ENCODE measurements at places on chromosomes 6 and 20.

DNA sequence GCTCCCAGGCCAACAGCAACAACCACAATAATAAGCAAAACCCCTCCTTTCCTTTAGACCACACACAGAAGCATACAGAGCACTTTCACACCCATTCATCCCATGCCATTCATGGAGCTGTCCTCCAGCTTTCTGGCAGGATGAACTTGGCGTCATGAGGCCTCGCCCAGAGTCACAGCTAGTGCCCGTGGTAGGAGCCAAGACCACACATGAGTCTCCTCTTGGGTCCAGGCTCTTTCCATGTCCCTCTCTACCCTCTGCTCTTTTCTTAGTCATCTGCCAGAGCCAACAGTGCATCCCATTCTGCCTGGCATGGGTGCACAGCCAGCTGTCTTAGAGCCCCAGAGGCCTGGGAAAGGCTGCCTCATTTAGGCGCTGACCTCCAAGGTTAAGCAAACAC is 1.8 kb upstream of the TGM3 start:
- DNase-seq = no peak

DNA sequence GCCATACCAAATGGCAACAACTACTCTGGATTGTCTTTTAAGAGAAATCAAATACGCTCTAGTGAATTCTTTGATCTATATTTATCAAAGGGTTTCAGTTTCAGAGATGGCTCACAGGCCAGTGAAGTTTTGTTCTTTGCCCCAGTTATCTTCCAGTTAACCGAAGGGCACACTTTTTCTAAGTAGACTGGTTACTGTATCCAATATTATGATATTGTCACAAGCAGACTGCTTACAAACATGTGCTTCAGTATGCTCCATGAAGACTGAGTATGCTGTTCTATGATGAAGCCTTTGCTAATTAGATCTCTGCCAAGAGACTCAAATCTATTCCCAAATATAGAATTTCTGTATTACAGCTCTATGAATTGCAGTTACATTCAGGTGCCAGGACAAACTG is 181.1 kb downstream of the REV3L start:
- DNase-seq = no peak

- no peak for DNase-seq
These were observed 211.6 kb upstream of the THEMIS start for GRCh38 chr6:128112494-128112893.

DNA sequence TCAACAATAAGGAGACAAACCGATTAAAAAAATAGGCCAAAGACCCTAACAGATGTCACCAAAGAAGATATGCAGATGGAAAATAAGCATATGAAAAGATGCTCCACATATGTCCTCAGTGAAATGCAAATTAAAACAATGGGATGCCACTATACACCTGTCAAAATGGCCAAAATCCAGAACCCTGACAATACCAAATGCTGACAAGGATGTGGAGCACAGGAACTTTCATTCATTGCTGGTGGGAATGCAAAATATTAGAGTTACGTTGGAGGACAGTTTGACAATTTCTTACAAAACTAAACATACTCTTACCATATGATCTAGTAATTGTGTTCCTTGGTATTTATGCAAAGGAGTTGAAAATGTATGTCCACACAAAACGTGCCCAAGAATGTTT is 1.8 kb upstream of the ZNF184 start:
- no peak for DNase-seq

GRCh38 chr6:154933181-154933827 is 61.8 kb upstream of the TIAM2 start:
- no peak for DNase-seq

DNA sequence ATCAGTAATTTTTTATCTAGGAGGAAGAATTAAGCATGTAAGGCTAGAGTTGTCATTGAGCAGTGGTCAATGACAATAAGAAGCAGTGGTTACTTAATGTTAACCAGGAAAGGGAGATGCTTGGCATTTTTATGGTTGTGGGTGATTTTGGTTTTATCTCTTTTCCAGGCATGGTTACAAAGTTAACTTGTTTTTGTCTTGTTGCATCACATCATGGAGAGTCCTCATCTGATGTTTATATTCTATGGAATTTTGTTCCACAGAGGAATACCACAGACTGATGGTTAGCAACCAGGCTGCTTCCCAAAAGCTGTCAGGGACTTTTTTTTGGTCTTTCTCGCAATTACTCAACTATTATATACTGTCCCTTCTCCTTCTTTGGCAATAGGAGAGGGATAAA is 32.7 kb downstream of the OPRM1 start:
- no peak for DNase-seq

DNA sequence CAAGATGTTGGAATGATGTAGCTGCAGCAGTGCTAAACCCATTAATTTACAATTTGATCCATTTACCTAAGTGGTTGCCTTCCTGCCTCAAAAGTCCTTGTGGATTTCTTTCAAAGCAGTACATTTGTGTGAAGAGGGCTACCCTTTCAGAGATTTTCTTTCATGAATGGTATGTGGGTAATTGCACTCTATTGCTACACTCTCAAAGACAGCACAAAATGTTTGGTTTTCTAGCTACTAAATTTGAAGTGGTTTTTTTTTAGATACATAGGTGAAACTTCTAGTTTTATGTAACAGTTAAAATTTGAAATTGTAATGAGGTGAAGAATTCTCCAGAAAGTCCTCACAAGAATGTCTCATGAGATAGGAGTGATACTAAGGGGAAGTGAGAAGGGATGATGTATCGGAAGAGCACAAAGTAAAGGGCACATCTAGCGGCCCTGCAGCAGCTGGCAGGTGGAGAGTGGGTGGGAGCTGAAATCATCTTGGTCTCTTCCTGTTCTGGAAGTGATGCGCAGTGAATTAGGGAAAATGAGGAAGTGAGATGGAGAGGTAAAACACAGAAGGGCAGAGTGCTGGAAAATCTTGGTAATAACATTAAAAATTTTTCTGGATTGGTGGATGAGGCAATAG is 236.8 kb upstream of the MAN1A1 start:
- DNase-seq = no peak

DNA sequence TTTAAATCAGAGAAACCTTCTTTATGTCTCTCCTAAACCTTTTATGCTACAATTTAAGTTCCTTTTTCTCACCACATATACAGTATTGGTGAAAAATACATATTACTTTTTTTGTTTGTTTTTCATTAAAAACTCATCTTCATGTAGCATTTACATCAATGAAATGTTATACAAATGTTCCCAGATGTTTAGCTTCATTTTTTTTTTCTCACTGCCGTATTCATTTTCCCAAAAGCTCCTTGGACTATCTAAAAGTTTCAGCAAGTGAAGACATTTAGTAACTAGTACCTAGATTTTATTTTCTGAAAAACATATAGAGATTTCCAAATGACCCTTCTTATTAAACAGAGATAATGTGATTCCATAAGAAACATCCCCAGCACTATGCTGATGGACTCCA is 128.9 kb downstream of the BMP5 start:
- no peak for DNase-seq

- no peak for DNase-seq
These were observed 111.2 kb upstream of the PTCHD4 start for GRCh38 chr6:48222241-48222640.

DNA sequence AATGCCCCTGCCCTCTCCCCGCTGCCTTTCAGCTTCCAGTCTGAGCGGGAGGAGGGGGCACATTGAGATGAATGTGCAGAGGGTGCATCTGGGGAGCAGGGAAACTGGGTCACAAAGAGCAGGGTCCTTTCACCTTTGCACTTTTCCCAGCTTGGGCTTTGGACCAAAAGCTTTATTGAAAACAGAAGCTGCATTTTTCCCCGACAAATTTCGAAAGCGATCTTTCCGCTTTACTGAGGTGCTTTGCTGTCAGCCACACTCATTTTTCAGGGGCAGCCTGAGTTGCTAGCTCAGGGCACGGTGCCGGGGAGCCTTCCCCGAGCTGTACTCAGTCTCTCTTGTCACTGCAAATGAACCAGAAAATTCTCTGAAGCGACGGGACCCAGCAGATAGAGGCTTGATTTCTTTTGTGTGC is 283.7 kb upstream of the SOX4 start:
- DNase-seq = no peak

DNA sequence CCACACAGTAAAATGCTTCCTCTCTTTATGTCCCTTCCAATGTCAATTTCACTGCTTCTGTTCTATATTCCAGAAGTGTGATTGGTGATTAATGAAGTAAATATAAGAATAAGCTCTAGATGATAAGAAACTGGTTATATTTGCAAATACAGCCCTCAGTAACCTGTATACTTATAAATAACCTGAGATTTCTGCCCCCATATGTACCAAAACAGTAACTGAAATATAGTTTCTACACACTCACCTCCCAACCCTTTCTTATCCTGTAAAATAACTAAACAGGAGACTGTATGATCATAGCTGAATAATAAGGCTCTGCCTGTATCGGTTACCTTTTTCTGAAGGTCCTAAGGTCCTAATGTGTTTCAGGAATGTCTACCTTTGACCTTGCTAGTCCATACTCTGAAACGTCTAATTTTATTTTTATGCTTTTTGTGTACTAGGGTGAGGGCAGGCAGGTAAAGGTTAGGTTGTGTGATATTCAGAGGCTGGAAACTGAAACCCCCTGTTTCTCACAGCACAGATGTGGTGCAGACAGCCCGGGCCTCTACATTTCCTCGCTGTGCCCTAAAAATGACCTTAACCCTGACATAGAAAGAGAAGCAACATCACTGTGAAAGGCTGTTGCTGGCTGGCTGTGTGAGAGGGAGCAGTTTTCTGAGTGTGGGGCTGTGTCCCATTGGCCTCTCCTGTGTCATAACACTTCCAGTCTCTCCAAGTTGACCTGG is 378.8 kb downstream of the CENPW start:
- DNase-seq = no peak

DNA sequence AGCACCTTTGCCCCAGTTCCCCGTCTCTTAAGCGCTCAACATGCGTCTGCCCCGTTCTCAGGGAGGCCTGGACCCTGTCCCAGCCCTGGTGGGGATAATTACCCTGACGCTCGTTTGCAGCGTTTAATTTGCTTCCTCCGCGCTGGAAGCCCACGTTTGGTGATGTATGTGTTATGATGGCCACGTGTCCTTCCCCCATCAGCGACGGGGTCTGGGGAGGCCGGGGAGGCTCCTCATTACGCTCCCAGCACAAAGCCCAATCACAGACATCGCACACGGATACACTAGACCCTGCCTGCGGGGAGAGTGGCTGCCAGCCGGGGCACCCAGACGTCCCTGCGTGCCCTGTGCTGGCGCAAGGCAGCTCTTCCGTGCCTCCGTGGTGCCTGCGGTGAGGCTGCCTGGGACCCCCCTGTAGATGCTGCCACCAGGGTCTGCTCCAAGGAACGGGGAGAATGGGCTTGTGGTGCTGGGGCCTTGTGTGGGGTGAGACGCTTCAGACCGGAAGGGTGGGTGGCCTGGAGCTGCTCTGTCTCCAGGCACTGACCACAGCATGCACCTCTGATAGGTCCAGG is 10.2 kb upstream of the CHRNA4 start:
- DNase-seq = no peak

DNA sequence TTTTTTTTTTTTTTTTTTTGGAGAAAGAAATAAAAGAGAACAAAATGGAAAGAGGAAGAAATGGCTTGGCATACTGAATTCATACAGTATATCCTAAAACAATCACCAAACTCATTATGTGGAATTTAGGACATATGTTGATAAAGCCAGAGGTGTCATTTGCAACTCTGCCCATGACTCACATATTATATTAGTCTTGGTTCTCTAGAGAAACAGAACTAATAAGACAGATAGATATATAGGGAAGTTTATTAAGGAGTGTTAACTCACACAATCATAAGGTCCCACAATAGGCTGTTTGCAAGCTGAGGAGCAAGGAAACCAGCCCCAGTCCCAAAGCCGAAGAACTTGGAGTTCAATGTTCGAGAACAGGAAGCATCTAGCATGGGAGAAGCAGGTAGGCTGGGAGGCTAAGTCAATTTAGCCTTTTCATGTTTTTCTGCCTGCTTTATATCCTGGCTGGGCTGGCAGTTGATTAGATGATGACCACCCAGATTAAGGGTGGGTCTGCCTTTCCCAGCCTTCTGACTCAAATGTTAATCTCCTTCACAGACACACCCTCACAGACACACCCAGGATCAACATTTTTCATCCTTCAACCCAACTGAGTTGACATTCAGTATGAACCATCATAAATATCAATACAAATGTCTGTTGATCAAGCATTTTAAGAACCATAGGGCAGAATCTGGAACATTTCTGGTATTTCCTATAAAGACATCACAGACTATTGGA is 102.3 kb downstream of the UBE3D start:
- DNase-seq = no peak

- no peak for DNase-seq
These were observed 347.8 kb upstream of the HS3ST5 start for GRCh38 chr6:114690625-114691024.

DNA sequence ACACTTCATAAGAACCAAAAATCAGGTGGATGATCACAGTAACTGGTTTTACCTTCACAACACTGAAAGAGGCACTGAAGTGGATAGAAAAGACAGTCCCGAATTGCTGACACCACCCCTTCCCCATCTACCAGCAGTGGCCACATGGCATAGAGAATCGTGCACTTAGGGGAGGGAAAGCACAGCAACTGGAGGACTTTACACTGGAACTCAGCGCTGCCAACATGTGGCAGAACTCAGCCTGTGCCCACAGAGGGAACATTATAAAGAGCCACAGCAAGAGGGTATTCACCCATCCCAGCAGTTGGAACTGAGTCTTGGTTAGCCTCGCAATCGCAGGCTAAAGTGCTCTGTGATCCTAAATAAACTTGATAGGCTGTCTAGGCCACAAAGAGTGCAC is 6.5 kb upstream of the KIAA1586 start:
- DNase-seq = no peak

DNA sequence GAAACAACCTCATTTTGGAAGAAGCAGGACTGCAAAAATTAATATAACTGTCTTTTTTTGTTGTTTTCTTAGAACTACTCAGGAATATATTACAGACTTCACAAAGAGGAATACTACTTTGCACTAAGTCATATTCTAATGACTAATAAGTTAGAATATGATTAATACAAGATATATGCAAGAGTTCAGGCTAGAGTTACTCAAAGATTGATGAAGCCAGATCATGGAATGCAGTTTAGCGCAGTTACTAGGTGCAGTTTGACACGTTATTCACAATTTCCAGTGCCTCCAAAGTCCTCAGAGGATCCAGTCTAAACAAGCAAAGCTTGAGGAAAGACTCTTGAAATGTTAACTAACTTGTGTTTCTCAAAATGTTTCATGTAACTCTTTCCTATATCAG is 1.2 kb upstream of the MYCT1 start:
- DNase-seq = no peak

DNA sequence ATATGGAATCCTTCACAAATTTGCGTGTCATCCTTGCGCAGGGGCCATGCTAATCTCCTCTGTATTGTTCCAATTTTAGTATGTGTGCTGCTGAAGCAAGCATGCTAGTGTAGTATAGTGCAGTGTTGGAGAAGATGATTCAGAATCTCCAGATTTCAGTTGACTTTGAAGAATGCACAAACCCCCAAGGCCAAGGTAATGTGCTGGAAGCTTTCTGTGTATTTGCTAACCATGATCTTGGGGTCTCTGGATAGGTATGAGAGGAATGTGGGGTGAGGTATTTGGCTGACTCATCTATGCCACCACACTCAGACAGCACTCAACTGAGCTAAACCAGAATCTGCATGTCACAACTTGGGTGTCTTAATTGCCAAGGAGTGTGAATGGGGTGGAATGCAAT is 42.6 kb upstream of the DEK start:
- no peak for DNase-seq

- DNase-seq = no peak
These were observed 102.6 kb upstream of the GJE1 start for GRCh38 chr6:142030115-142030619.

GRCh38 chr20:47031821-47032220 is 137.2 kb downstream of the EYA2 start:
- DNase-seq = no peak
